ENCODE measurements at places on chromosomes 6 and 20.

DNA sequence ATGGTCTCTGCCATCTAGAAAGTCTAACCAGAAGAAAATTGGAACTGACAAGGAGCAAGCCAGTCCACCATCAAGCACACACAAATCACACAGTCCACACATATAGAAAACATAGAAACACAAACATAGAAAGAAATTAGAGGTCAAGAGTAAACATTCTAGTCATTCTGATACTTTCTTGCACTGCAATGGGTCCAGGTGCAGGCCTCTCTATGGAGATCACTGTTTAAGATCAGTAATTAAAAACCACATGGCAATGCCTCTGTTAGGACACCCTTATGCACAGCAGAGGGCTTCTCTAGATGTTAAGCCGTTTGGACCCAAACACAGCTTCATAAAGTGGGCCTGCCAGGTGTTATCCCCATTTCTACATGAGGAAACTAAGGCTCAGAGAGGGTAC lies 42.8 kb upstream of the SLC22A23 start:
- no peak for DNase-seq

DNA sequence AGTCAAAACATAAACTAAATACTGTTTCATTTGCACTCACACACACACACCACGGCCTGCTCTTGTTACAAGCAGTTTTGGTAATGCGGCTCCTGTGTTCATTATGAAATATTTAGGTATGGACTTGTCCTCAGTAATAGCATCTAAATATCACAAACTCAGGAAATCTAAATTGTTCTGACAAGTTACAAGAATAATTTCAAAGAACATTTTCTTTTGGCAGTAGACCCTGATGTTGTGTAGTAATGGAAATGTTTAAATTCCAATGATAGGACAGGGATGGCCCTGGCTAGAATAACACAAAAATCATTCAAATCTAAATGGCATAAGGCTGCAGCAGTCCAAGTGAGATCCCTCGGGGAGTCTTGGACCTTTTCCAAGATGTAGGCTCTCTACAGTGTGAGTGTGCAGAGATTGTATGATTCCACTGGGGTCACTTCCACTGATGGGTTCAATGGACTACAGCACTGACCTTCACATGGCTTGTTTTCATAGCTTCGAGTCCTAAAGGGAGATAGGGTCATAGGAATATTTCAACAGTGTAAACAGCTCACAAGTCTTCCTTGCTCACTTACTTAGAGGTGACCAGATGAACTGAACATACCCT lies 210.6 kb upstream of the PLCB4 start:
- DNase-seq = no peak

GRCh38 chr20:46810448-46811223 lies 84.0 kb upstream of the EYA2 start:
- DNase-seq = no peak

GRCh38 chr6:109939654-109940053 lies 38.5 kb upstream of the GPR6 start:
- DNase-seq = no peak

- no peak for DNase-seq
Observed at GRCh38 chr6:31328355-31328960, 28.5 kb downstream of the HLA-B start.

DNA sequence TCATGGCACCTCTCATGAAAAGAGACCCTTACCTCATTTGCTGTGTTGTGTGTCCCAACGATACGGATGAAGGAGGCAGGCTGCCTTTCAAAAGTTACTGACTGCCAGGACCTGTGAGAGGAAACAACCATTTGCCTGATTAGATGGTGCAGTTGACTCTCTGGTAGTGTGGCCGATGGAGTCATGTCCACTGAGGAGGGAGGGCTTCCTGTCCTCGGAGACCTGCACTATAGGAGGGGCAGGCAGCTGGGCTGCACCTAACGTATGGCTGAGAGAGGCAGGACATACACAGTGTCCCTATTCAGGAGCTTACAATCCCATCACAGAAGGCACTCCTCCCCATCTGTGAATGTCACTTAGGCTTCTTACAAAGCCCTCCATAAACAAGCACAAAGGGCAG lies 373.0 kb downstream of the ZFAND3 start:
- no peak for DNase-seq

- no peak for DNase-seq
Observed at GRCh38 chr20:33277471-33278441, 5.3 kb upstream of the BPIFB1 start.

DNA sequence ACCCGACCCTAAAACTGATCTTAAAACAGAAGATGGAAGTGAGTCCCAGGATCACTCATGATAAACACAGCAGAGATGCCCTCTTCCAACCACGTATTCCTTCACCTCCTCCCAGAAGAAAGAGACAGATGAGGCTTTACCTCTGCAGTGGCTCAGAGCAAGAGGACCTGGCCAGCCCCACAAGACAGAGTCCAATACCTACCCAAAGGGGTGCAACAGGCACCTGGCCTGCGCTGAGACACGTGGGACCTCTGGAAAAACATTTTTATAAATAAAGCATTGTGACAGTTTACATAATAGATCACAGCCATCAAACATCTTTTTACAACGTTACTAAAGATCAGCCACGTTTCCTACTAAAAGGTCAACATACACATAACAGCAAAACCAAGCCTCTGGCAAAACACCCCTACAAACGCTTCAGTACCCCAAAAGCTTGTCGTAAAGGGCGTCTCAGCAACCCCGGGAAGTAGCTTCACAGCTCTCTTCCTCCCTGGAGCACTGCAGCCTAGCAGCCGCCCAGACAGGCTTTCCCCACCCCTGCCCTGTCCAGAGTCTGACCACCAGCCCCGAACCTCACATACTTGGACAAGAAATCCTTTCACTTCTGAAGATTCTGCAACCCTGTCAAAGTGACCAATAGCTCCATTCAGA lies 2.9 kb downstream of the TAF4 start:
- DNase-seq = no peak

DNA sequence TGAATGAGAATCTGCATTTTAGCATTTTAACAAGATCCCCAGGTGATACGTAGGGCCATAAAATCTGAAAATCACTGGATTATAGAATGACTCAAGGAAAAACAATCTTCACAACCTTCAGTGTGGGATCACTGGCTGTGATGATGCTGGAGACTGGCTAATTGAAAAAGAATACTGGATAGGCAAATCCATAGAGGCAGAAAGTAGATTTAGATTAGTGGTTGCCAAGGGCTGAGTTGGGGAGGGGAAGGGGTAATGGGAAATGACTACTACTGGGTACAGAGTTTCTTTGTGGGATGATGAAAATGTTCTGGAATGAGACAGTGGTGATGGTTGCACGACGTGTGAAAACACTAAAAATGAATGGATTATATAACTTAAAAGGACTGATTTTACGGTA lies 84.1 kb downstream of the CDK19 start:
- DNase-seq = no peak

DNA sequence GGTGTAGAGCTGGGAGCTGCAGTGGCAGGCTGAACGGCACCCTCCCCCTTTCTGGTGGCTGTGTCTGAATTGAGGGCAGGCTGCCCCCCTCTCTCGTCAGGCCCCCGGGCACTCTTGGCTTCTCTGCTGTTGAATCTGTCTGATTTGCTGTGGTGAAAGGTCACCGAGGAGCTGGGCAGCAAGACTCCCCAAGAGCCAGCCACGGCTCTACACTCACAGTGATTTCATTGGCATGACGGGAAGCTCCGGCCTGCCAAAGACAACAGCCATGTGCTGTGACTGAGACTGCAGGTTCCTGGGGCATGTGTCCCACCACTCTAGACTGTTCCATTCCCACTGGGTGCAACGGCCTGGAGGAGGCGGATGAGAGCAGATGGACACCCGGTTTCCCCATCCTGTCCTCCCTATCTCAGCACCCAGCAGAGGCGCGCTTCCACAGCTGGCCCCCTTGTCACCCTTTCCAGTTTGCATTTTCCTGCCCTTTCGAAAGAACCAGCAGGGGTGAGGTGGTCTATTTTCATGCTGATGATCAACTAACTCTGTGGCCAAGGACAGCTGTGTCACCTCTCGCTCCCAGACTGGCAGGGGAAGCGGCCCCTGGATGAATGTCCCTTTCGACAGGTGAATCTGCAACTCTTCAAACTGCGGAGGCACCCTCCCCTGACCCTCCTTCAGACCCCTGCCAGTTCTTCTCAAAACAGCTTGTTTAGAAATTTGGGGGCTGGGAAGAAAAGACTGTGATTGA lies 2.2 kb downstream of the APCDD1L start:
- DNase-seq = no peak

GRCh38 chr6:107652526-107653182 lies 162.7 kb downstream of the SOBP start:
- DNase-seq = no peak

DNA sequence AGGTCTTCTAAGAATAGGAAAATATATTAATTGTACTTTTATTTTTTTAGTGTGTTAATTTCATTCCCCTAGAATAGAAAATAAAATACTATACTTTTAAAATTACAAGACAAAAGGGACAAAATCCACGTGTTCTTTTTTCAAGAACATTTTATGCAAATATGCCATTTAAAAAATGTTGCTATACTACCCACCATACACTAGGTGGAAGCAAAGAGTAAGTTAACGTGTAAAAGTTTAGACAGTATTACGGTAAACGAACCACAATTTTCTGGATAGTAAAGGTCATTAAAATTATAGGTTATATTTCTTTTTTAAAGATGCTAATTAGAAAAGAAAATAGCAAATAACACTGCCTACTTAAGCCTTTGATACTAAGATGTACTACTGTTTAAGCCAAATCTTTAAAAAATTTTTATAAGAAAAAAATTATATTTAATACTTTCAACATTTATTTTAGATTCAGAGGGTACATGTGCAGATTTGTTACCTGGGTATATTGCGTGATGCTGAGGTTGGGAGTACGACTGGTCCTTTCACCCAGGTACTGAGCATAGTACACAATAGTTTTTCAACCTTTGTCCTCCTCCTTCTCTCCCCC lies 287.6 kb downstream of the PHF3 start:
- peak; percentile 30 for DNase-seq

- DNase-seq = no peak
Observed at GRCh38 chr6:169296170-169296569, 42.5 kb upstream of the THBS2 start.

DNA sequence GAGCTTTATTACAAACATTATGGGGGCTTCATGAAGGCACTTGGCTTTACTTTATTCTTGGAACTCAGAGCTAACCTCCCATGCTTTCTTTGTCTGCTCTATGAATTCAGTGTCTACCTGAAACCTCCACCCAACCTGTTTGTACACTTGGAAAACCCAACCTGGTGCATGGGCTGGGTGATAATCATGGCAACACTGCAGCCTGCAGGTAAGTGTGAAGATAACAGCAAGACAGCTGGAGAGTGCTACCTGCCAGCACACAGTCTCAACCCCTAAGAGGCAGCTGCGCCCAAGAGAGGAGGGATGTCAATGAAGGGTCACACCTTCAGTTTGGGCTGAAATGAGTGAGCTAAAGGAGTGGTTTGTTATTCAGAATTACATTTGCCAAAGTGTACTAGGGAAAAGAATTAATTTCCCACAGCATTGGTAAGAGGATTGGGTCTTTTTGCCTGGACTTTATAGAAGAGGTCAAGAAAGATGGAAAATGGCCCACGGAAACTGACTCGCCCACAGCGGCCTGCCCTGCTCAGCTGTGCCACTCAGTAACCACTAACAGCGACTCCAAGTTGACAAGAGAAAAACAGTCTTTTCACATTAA lies 24.4 kb downstream of the FOXQ1 start:
- no peak for DNase-seq

DNA sequence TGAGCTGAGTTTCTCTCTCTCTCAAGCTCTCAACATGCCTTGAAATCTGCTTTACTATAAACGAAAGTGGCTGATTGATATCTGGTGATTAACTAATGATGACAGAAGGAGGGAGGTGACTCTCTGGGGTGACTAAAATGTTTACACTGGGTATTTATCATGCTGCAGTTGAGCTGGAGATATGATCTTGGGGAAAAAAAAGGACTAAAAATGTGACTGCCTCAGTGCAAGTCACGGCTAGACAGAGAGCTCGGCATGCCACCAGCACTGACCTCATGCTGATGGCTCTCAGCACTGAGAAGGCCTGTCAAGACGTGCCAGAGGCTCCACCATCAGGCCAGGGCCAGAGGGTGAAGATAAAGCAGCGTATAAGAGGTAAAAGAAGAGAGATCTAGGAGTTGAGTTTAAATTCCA lies 103.1 kb upstream of the SPACA1 start:
- no peak for DNase-seq

DNA sequence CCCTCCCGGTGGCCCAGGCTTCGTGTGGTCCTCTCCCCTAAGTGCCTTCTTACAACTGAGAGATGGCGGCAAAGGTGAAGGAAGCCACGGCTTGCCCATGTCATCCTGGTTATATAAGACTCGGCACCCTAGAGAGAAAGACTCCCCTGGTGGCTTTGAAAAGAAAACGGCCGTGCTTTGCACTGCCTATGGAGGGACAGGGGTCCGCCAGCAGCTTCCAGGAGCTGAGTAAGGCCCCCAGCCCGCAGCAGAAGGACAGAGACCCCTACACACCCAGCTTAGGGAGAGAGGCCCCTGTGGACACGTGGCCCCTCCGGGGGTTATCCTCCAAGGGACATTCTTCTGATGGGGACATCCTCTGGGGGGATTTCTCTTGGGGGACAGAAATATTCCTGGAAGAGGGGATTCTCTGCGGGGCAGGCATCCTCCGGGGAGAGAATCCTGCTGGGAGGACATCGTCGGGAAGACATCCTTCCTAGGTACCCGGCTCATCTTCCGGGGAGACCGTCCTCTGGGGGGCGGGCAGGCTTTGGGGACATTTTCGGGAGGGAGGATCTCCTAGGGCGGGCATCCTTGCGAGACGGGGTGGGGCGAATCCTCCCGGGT lies 511 bp upstream of the OGFR start:
- DNase-seq = peak; percentile 37

DNA sequence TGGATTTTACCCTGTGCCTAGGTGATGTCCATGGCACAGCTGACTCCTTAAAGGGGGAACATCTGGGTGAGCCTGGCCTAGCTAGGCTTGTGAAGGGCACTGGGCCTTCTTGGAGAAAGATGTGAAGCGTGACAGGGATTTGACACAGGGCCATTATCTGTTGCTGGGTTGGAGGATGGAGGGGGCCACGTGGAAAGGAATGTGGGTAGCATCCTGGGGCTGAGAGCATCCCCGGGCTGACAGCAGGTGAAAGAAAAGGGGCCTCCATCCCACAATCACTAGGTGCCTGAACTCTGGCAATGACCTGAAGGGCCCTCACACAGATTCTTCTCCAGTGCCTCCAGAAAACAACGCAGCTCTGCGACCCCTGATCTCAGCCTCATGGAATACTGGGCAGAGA lies 124.7 kb downstream of the DTNBP1 start:
- DNase-seq = no peak

GRCh38 chr20:49570828-49571552 lies 3.1 kb upstream of the PTGIS start:
- no peak for DNase-seq

- DNase-seq = no peak
Observed at GRCh38 chr20:1623501-1624205, 3.8 kb upstream of the SIRPB1 start.

GRCh38 chr20:34250005-34250404 lies 8.8 kb downstream of the ASIP start:
- DNase-seq = no peak

GRCh38 chr6:161918109-161918531 lies 644.3 kb upstream of the AGPAT4 start:
- no peak for DNase-seq
